ENCODE measurements at places on chromosomes 1 and 21. TPM values are rescaled to one million over a fixed set of nuclear protein-coding genes. Genes with fewer than 3 reads are reported as not detected.

RIPPLY3 gene
- total RNA-seq = 0.10 TPM

DNA sequence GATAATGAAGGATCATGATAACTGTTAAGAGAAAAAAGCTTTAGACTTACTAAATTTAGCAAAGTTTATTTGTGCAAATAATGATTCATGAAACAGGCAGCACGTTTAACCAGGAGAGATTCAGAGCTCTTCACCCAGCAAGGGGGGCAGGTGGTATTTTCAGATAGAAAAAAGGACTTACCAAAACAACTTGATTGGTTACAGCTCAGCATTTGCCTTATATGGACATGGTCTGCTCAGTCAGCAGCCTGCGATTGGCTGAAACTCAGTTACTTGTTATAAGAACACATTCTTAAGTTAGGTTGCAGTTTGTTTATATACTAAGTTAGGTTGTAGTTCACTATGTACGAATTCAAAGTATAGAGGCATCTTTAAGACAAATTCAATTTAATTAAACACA is 165.6 kb downstream of the DUSP10 start:
- peaks cover 20% of the 10 kb centered on the region for H3K27me3 ChIP-seq
- H3K4me1 ChIP-seq = no peaks in the 10 kb centered on the region
- no peak overlapping the region for H3K27ac ChIP-seq
- DNase-seq = no peak

GRCh38 chr1:11898831-11899467 is 27.3 kb downstream of the KIAA2013 start:
- no peak for DNase-seq
- H3K36me3 ChIP-seq = no peaks in the 10 kb centered on the region
- H3K27me3 ChIP-seq = peaks cover 56% of the 10 kb centered on the region
- H3K4me1 ChIP-seq = no peaks in the 10 kb centered on the region
- H3K4me3 ChIP-seq = no peak overlapping the region

DNA sequence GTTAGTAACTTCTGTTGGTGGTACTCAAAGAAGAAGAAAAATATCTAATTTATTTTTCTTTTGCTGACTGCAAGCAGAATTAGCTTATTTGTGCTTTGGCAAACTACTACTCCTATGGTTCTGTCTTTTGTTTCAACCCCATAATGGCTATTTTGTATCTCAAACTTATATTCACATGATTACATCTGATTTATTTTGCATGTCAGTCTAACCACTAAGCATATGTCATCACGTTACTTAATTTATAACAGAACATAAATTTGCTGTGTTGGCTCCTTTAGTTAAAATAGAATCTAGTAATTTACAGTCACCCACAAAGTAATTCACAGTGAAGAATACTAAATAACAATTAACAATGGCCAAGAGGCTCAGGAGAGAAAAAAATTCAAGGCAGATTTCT is 39.1 kb upstream of the CNN3 start:
- H3K4me3 ChIP-seq = no peak overlapping the region
- peaks cover 2% of the 10 kb centered on the region for H3K27me3 ChIP-seq
- no peak overlapping the region for H3K27ac ChIP-seq

- peaks cover 2% of the 10 kb centered on the region for H3K4me1 ChIP-seq
- peaks cover 4% of the 10 kb centered on the region for H3K27me3 ChIP-seq
- H3K4me3 ChIP-seq = no peak overlapping the region
- no peak for DNase-seq
- no peak overlapping the region for H3K27ac ChIP-seq
Measured at GRCh38 chr1:93839307-93839706, 39.7 kb downstream of the DNTTIP2 start.

GRCh38 chr1:205360891-205361290 is 4.2 kb upstream of the KLHDC8A start:
- no peak for DNase-seq
- no peaks in the 10 kb centered on the region for H3K36me3 ChIP-seq
- no peak overlapping the region for H3K4me3 ChIP-seq
- no peak overlapping the region for H3K27ac ChIP-seq

DNA sequence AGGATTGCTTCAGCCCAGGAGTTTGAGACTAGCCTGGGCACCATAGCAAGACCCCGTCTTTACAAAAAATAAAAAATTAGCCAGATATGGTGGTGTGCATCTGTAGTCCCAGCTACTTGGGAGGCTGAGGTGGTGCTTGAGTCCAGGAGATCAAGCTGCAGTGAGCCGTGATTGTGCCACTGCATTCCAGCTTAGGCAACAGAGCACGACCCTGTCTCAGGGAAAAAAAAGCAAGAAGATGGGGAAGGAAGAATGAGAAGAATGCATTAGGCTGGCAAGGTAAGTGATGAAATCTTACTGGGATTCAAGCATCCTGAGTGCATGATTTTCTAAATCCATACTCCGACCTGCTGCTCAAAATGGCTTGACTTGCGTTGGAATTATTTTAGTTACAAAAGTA is 6.8 kb downstream of the PCP4L1 start:
- H3K4me1 ChIP-seq = no peaks in the 10 kb centered on the region
- H3K4me3 ChIP-seq = no peak overlapping the region
- H3K36me3 ChIP-seq = no peaks in the 10 kb centered on the region
- peaks cover 21% of the 10 kb centered on the region for H3K27me3 ChIP-seq
- H3K27ac ChIP-seq = no peak overlapping the region
- no peak for DNase-seq

ATP5PB gene
- total RNA-seq = 280 TPM

GRCh38 chr1:203100516-203100869 is 14.7 kb upstream of the MYOG start:
- DNase-seq = no peak
- no peaks in the 10 kb centered on the region for H3K4me1 ChIP-seq
- H3K27ac ChIP-seq = no peak overlapping the region
- H3K4me3 ChIP-seq = no peak overlapping the region
- H3K36me3 ChIP-seq = no peaks in the 10 kb centered on the region

- no peak for DNase-seq
- no peaks in the 10 kb centered on the region for H3K27me3 ChIP-seq
- no peak overlapping the region for H3K27ac ChIP-seq
- peaks cover 53% of the 10 kb centered on the region for H3K36me3 ChIP-seq
Measured at GRCh38 chr1:111624382-111624781, 4.8 kb downstream of the RAP1A start.

DNA sequence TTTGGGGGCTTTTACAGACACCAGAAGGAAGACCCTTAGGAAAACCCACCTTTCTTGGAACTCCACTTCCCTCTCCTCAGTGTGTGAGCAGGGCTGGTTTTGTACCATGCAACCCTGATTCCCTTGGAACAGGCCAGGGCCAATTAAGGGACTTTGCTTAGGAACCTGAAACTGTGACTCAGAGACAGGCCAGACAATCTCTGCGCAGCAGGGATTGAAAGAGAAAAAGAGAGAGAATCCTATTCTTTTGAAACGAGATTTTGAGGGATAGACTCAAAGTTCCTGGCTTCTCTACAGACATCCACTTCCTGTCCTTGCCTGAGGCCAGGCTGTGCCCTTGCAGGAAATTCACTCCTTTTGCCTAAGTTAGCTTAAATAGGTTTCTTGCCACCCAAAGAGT is 23.1 kb upstream of the C1orf198 start:
- no peaks in the 10 kb centered on the region for H3K4me1 ChIP-seq
- no peaks in the 10 kb centered on the region for H3K36me3 ChIP-seq

- no peak overlapping the region for H3K4me3 ChIP-seq
- peaks cover 7% of the 10 kb centered on the region for H3K27me3 ChIP-seq
Measured at GRCh38 chr1:162922201-162922600, 61.2 kb upstream of the CCDC190 start.

DDR2 gene
- total RNA-seq = 0.66 TPM

GRCh38 chr1:198254521-198254920 is 97.7 kb downstream of the NEK7 start:
- H3K36me3 ChIP-seq = peaks cover 10% of the 10 kb centered on the region

DNA sequence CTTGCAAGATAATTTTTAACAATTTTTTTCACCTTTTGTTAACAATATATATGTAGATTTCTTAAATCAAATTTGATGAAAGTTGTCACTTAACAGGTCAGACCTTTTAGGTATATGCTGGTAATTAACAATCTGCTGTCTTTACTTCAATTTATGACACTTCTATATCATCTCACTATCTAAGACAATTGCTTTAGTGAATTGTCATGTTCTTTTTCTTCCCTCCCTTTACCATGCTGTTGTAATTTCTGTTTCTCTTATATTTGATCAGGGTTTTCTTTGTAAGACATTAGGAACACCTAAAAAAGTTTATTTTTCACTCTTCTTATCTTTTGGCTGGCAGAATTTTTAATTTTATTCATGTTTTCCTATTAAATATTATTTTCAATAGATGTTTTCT is 2.0 kb downstream of the IFI16 start:
- no peak for DNase-seq
- peak overlapping the region; percentile 99 for H3K27ac ChIP-seq
- H3K36me3 ChIP-seq = peaks cover 59% of the 10 kb centered on the region
- H3K4me1 ChIP-seq = peaks cover 64% of the 10 kb centered on the region
- no peaks in the 10 kb centered on the region for H3K27me3 ChIP-seq
- peak overlapping the region; percentile 91 for H3K4me3 ChIP-seq

- H3K27me3 ChIP-seq = peaks cover 21% of the 10 kb centered on the region
- peaks cover 22% of the 10 kb centered on the region for H3K4me1 ChIP-seq
- DNase-seq = no peak
- no peak overlapping the region for H3K27ac ChIP-seq
- peak overlapping the region; percentile 53 for H3K4me3 ChIP-seq
Measured at GRCh38 chr1:47438165-47439016, 547 bp downstream of the FOXD2 start.

DNA sequence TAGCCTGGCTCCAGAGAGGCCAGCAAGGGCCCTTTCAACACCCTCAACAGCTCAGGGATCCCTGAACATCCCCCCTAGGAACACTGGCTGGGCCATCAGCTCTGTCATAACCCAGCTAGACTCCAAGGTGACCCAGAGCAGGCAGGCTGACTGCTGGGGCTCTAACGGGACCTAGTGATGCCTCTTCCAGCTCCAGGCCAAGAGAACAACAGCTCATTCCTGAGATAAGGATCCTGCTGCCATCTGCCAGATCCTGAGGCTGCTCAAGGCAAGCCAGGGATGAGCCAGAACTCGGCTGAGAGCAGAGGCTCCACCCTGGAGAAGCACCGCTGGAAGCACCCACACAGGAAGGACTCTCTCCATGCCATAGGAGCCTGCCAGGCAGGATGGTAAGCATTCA is 2.0 kb downstream of the VSIG8 start:
- H3K4me1 ChIP-seq = peaks cover under 1% of the 10 kb centered on the region
- H3K27ac ChIP-seq = no peak overlapping the region
- no peak for DNase-seq
- H3K4me3 ChIP-seq = no peak overlapping the region
- H3K27me3 ChIP-seq = peaks cover 14% of the 10 kb centered on the region

DNA sequence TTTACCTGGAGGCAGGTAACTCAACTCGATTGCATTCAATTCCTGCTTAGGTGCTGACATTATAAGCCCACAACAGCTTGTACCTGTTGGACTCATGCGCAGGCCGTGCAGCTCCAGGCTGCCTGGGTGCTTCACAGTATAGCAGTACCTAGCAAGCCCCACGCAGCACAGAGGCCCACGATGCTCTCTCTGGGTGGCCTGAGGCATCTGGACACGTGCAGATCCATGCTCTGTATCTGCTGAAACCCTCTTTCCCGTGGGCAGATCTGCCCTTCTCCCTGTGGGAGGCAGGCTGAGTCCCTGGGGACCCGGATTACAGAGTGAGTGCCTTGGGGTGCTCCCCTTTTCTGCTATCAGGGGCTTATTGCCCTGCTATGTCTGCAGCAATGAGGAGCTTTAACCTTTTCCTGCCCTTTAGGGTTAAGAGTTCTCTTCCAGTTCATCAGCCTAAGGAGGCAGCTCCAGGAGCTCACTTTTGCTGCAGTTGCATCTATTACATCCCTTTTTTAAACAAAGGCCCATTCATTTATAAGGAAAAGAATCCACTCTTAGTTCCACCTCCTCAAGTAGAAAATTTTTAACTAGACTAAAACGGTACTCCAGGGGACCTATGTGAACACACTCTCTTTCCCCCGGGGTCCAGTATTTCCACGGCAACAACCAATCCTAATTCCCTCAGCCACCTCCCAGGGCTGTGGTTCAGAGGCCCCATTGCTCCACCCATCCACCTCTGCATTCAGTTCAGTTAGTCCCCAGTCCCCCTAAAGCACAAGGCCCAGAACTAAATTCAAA is 19.3 kb downstream of the ITPKB start:
- H3K36me3 ChIP-seq = peaks cover 39% of the 10 kb centered on the region
- H3K27me3 ChIP-seq = no peaks in the 10 kb centered on the region
- H3K4me3 ChIP-seq = no peak overlapping the region
- DNase-seq = no peak

DNA sequence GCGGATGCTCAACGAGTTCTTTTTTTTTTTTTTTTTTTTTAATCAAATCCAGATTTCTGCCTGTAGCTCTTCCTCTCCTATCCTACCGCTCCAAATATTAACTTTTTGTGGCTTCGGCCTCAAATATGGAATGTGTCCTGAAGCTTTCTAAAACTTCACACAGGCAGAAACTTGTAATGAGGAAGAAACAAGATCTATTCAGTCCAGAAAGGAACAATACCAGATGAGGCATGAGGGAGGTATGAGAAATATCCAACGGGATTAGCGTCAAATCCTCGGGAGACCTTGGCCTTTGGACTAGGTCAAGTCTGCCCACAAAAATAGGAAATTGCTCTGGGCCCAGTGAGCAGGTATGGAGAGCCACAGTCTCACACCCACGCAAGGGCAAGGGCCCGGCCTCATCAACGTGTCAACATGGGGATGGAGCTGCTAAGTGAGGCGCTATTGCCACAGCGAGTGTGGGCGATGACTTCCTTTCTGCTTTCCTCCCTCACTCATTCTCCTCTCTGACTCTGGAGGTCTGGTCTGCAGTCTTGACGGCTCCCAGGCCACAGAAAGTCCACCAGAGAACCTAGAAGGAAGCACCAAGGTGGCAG is 66.6 kb downstream of the BCAR3 start:
- peak overlapping the region; percentile 72 for H3K27ac ChIP-seq
- no peak for DNase-seq
- peak overlapping the region; percentile 25 for H3K4me3 ChIP-seq
- H3K27me3 ChIP-seq = peaks cover 41% of the 10 kb centered on the region
- peaks cover 22% of the 10 kb centered on the region for H3K4me1 ChIP-seq

DNA sequence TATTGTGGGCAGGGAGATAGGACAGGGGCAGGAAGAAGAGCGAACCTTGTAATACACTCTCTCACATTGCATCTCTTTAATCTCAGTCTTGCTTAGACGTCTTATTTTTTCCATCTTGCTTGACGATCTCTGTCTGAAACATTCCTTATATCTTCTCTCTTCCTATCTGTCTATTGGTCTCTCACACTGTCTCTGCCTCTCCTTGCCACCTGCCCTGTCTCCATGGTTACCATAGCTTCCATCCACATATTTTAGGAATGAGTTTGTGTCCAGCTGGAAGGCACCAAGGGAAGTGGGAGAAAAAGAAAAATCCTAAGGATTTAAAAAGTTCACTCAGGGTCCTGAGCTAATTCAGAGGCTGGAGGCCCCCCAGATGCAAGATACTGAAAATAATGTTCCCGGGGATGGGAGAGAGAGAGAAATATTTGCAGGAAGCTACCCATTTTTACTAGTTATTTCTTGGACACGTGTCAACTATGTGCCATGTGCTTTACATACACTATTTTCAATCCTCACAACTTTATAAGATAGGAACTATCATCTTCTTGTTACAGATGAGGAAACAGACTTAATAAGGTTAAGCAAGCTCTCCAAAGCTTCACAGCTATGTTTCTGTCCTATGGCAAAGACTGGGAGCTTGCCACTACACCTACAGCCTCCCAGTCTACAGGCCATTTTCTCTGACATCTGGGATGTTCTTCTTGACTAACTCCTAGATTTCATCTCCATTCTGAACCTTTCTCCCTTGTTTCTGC is 933 bp downstream of the ANKRD34A start:
- H3K4me1 ChIP-seq = peaks cover 56% of the 10 kb centered on the region
- H3K27ac ChIP-seq = peak overlapping the region; percentile 87
- peak overlapping the region; percentile 93 for H3K4me3 ChIP-seq
- no peak for DNase-seq

AXDND1 gene
- total RNA-seq = not detected
